ENCODE measurements at places on chromosomes 13 and 19. TPM values are rescaled to one million over a fixed set of nuclear protein-coding genes. Genes with fewer than 3 reads are reported as not detected.

- peak; percentile 48 for DNase-seq
These were observed 24.2 kb downstream of the PPP1R37 start for GRCh38 chr19:45117167-45117594.

GRCh38 chr13:26202365-26202972, 19.6 kb downstream of the RNF6 start:
- no peak for DNase-seq

GRCh38 chr13:27523346-27524073, 73.1 kb upstream of the MTIF3 start:
- DNase-seq: no peak

- no peak for DNase-seq
These were observed 131.5 kb downstream of the RGCC start for GRCh38 chr13:41588899-41589298.

GRCh38 chr19:35056513-35057063, 15.1 kb downstream of the HPN start:
- no peak for DNase-seq

DNA sequence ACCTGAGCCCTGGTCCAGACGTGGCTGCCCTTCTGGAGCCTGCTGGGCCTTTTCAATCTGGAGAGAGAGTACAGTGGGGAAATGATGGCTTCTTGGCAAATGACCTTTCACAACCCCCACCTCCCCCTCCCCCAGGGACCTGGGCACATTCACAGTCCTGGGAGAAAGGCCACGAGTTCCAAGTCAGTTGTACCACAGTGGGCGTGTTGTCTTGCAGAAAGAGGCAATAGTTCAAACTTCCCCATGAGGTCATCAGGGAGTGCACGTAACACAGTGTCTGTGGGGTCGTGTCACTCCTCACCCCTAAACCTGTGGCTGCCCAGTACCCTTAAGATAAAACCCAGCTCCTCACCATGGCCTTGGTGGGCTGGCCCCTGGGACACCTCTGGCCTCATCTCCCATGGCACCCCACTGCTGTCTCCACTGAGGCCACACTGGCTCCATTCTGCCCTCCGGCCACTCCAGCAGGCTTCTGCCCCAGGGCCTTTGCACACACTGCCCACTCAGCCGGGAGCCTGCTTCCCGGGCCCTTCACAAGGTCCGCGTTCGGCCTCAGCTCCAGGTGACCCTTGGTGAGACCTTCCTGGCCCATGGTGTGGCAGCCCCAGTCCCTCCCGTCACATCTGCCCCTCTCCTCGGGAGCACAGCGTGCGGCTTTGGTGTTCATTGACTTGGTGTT, 13.3 kb downstream of the PLIN4 start:
- DNase-seq: no peak

GRCh38 chr19:16026756-16027155, 49.5 kb upstream of the TPM4 start:
- DNase-seq: no peak

DNA sequence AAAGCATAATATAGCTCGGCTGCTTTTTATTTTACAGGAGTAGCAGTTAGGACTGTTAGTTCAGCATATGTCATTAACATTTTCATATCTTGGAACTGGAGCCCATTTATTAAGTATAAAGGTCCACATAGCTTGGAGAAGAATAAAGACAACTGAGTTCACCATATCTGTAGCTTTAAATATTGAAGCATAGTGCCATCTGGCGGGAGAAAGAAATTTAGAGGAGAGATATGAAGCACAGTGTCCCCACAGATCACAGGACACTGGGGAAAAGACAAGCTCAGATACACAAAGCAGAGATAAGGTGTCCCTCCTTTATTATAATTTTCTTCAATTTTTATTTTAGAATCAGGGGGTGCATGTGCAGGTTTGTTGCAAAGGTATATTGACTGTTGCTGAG, 104.7 kb upstream of the FREM2 start:
- no peak for DNase-seq

GRCh38 chr13:43876366-43876765, 3.2 kb downstream of the CCDC122 start:
- DNase-seq: no peak

- peak; percentile 98 for DNase-seq
These were observed 509 bp upstream of the HDGFL2 start for GRCh38 chr19:4471403-4472173.

Gene VSTM1
- not detected for total RNA-seq

- no peak for DNase-seq
These were observed 21.1 kb downstream of the TLE2 start for GRCh38 chr19:3007975-3008374.

GRCh38 chr13:105471673-105472072, 1063.8 kb downstream of the EFNB2 start:
- DNase-seq: no peak

Gene NLRP4
- not detected for total RNA-seq

- no peak for DNase-seq
These were observed 91.7 kb downstream of the EFNB2 start for GRCh38 chr13:106443607-106444322.

Gene ERCC2
- 12.7 TPM for total RNA-seq

- DNase-seq: no peak
These were observed 176.4 kb downstream of the ITGBL1 start for GRCh38 chr13:101628900-101629299.

GRCh38 chr13:26168237-26168814, 53.8 kb downstream of the RNF6 start:
- no peak for DNase-seq

Gene BTBD2
- 48.7 TPM for total RNA-seq

Gene AMER2
- not detected for total RNA-seq

DNA sequence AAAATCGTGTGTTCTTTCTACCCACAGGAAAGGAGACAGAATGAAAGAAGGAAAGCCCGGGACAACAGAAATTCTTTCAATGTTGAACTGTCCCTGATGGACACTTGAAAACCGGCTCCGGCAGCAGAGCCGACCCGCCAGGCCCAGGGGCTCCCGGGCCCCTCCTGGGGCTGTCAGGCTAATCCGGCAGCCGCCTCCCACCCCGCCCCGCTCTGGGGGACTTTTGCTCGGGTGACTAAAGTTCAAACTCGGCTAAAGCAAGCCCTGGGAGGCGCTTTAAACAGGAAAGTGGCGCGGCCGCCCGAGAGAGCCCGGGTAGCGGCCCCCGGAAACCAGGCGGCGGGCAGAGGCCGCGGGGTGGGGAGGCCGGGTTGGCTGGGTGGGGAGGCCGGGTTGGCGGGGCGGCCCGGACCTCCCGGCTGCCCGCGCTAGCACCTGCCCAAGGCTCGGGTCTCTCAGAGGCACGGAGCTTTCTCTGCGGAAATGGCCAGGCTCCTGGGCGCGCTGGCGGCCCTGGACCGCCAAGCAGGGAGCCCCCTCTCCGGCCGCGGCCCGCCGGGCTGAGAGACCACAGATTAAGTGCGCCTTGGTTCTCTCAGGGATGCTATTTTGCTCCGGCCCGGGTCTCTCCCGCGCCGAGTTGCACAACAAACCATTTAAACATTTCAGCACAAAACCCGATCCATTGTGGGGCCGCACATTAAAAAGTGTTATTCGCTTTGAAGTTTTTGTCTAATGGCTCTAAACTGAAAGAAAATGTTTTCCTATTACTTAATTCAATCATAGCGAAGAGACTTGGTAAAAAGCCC, 2.6 kb upstream of the GSX1 start:
- no peak for DNase-seq

DNA sequence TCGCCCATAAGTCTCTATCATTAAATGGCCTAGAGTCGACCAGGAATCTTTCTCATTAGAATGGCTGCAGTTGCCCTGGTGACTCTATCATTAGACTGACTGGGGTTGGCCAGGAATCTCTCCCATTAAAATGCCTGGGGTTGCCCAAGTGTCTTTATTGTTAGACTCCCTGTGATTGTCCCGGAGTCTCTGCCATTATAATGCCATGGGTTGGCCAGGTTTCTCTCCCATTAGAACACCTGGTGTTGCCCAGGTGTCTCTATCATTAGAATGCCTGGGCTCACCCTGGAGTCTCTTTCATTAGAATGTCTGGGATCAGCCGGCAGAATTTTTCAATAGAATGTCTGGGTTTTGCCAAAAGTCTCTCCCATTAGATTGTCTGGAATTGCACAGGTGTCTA, 1459.3 kb downstream of the UQCRFS1 start:
- DNase-seq: no peak

DNA sequence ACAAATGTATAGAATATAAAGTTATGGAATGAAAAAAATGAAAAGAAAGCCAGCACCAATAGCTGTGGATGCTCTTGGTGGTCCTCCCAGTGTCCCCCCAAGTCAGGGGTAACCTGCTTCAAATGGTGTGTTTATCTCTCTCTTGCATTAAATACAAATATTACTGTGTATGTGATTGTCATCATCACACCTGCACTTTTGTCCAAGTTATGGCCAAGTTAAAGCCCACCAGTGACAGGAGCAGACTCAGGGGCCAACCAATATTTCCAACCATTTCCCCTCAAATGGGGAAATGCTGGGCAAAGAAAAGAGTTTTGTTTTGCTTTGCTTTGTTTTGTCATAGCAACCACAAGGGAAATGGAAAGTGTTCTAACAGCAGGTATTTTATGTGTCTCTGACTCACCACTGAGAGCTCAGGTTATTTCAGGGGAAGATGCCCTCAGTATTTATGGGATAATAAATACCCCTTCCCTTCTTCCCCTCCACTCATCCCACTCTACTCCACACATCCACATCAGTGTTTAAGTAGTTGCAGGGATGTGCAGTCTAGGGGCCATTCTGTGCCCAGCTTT, 133.6 kb downstream of the COL4A1 start:
- DNase-seq: no peak

DNA sequence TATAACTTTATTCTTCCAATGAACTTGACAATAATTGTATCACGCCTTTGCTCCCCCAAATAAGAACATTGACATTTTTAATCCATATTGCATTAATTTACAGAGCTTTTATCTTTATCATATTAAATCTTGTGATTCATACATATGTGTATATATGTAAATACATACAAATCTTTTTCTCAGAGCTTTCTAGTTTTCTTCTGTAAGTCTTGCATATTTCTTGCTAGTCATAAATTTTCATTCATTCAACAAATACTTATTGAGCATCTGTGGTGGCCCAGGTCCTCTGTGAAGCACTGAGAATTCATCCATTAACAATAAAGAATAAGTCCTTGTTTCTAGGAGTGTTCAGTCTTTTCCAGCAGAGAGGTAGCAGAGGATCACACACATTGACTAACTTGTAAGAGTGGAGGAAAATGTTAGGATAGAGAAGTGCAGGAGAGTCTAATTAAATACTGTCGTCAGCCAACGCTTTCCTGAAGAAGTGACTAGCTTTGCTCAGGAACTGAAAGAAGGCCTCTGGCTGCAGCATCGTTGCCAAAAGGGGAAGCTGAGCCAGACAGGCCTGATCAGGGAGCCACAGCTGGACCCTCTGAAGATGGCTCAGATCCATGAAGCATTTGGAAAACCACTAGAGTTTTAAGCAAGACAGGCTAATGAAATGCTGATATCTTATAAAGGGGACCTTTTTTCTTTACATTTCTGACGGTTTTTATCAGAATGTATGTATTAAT, 38.6 kb upstream of the LAMP1 start:
- DNase-seq: no peak

DNA sequence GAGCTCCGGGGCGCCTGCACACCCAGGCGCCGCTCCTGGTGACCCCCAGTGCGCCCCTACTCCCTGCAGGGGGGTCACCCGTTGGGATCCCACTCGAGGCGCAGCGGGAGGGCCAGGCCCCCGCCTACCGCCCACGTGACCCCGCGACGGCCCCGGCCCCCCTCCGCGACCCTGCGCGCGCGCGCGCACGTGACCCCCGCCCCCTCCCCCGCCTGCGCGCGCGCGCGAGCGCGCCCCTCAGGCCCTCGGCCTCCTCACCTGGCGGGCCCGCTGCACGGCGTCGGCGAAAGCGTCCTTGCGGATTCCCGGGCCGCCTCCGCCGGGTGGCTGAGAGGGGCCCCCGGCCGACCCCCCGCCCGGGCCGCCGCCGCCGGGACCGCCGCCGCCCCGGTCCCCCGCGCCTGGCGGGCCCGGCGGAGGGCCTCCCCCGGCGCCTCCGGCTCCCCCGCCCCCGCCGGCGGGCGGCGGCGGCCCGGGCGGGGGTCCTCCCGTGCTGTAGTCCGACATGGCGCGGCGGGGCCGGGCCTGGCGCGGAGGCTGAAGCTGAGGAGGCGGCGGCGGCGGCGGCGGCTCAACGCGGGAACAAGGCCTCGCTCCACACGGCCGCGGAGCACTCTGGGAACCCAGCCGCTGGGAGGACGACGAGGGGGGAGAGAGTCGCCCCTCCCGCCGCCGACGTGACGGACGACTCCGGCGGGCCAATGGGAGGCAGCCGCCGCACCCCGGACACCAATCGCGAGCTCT, at the start of gene KHSRP:
TSS of gene KHSRP (minus strand) at position 617 of the 744 bp plus-strand sequence. CDS start at position 507, 110 bp downstream.
- no peak for DNase-seq

Gene ERICH4
- total RNA-seq: not detected

GRCh38 chr19:38318660-38319059, 985 bp upstream of the KCNK6 start:
- no peak for DNase-seq
